A172 (cell line): ENCODE measurements at places on chromosomes 12 and 14.

DNA sequence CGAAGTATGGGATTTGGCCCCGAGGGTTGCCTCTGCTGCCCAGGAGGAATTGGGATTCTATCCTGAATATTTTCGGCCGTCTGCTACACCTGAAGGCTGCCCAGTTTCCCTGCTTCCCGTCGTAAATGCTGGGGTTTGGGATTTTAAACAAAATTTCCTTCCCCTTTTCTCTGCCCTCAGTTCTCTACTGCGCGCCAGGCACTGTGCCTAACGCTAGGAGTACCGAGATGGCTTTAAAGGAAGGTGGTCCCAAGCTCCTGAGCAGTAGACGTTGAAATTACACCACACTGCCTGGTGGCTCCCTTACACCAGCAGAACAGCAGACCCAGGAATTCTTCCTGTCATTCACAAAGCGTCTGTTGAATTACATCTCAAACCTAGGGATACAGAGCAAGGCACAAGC is 566 bp upstream of the PRDM4 start:
- DNase-seq: no peak

GRCh38 chr12:112096667-112097066 is 11.9 kb downstream of the NAA25 start:
- DNase-seq: peak; percentile 59

- DNase-seq: no peak
Measured at GRCh38 chr14:41385797-41386196, 220.9 kb upstream of the LRFN5 start.

DNA sequence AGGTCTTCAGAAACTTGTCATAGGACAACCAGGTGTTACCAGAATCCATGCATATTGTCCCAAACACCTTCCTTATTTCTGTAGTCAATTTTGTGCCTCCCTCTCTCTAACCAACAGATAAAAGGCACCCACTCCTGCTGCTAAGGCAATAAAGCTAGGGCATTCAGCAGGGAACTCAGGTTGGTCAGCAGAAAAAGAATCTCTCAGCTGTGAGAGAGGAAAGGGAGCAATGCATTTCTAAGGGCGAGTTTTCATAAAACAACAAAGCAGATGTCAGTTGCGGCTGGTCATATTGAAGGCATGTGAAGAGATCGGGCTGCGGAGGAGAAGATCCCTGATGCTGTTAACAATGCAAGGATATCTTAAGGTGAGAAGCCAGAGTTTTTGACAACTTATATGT is 7.4 kb upstream of the POU6F1 start:
- no peak for DNase-seq

- DNase-seq: no peak
Measured at GRCh38 chr14:63650256-63650952, 8.7 kb upstream of the WDR89 start.

GRCh38 chr12:104347374-104348075 is 44.0 kb downstream of the EID3 start:
- no peak for DNase-seq

DNA sequence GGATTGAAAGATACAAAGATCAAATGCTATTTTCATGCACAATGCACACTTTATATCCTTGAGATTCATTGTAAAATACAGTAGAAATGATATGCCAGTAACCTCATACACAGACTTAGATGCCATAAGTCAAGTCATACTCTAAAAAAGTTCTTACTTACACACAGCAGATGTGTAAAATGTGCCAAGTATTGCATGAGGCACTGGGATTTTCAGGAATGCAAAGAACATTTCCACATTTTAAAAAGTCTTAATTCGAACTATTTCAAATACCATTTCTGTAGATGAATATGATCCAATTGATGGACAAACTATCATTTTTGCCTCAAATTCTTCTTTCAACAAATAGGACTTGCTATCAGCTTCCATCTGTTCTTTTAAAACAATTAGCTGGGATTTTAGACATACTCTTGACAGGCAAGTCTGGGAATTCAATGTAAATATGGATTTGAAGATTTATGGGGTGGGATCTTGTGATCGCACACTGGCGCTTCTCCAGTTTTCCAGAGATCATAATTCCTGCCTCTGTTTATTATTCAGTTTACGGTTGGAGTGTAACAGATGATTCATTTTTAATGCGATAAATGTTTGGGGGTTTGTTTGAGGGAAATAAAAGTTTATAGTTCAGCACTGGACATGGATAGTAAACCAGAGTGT is 183.8 kb downstream of the PAX9 start:
- DNase-seq: no peak

DNA sequence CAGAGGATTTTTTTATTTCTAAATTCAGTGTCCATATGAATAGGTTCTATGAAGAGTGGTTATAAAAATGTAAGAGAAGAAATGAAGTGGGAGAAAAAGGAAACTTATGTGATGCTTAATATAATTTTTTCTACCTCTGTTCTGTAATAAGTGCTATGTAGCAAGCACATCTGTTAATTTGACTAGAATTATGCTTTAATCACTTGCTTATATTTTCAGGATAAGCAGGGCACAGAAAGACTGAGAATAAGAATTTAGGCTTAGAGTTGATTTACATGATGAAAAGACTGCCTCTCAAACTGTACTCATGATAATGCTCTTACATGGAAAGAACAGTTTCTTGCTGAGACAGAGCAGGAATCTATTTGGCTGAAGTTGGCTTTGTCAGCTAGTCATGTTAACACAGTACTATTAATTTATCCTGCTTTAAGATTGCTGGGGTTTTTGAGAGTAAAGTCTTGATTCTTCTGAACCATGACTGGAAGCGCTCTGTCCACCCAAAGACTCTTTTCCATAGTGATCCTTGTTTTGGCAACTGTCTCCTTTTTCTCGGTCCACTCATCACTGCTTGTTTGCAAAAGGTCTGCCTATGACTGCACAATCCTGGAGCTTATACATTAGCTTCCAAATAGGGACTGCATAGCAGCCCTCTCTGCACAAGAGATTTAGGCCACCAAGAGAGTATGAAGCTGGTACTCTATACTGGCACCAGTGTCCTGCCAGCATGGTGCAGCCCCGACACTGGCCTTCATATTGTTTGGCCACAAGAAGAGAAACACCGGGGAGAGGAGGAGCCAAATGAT is 98.8 kb downstream of the AKAP6 start:
- DNase-seq: no peak

DNA sequence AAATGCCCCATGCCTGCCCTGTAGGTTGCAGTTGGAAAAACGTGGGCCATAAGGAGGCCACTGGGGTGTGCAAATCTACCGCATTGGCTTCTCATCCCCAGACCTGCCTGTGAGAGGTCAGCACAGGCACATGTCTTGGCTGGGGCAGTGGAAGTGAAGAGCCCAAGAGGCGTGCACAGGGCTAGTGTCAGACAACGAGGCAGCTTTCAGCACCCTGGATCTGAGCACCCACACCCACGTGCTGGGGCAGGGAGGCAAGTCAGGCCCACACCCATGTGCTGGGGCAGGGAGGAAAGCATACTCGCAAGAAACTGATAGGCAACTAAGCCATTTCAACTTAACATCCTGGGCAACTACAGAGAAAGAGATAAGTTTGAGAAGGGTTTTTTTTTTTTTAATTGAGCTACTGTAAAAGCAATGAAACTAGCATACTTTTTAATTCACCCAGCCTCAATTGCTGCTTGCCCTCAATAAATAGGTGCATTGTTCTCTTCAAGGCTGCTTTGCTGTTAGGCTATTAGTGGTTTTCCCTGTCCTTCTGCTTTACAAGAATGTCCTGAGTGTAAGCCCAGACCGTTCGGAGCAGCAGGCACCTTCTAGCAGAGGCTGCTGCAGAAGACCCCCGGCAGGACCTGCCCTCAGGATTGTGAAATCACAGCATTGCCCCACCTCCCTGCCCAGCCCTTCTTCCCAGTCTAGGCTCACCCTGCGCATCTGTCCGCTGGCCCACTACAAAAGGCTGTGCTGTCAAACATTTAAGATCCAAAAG is 355.3 kb upstream of the FKBP4 start:
- DNase-seq: no peak

DNA sequence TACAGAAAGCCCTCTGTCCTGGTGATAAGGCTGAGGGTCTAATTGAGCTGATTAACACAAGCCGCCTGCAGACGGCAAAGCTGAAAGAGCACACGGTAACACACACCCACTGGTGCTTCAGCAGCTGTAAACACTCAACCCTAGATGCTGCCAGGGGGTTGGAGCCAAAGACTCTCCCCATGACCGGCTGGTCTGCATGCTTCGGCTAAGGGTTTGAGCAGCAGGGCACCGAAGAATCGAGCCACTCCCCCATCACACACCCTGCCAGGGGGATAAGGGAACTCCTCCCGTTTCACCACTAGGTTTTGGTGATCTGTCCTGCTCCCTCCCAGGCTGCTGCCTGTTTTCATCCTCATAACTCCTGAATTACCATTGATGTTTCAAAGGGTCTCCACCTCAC is 141.0 kb upstream of the OVCH1 start:
- DNase-seq: no peak

DNA sequence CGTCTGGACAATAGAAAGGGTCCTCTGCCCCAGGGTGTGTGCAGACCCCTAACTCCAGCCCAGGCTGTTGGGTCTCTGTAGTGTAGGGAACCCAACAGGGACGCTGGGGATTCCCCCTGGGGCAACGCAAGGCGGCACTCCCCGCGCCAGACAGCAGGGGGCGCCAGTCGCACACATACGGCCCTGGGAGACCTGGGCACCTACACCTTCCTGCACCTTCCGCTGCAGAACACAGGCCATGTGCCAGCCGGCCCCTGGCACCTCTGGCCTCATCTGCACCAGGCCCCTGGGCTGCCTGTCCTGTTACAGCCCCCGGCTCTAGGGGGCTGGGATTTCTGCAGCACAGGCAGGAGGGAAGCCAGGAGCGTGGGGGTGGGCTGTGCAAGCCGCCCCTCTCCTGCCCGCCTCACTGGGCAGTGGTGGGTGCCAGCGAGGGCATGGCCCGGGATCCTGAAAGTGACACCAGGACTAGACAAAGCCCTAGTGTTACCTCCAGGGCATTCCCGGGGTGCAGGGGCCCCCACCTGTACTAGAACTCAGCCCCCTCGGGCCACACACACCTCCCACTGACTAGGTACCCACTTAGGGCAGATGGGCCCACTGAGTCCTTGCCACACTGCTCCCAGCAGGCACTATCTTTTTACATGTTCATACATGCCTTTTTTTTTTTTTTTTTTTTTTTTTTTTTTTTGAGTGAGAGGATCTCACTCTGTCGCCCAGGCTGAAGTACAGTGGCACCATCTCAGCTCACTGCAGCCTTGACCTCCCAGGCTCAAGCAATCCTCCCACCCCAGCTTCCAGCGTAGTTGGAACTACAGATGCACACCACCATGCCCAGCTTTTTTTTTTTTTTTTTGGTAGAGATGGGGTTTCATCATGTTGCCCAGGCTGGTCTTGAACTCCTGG is 37.5 kb downstream of the CCNK start:
- DNase-seq: peak; percentile 41

- peak; percentile 23 for DNase-seq
Measured at GRCh38 chr14:100263141-100263540, 24.2 kb downstream of the YY1 start.

- no peak for DNase-seq
Measured at GRCh38 chr12:24803430-24804245, 145.3 kb downstream of the BCAT1 start.

- DNase-seq: peak; percentile 8
Measured at GRCh38 chr14:42198010-42198409, 591.3 kb downstream of the LRFN5 start.

DNA sequence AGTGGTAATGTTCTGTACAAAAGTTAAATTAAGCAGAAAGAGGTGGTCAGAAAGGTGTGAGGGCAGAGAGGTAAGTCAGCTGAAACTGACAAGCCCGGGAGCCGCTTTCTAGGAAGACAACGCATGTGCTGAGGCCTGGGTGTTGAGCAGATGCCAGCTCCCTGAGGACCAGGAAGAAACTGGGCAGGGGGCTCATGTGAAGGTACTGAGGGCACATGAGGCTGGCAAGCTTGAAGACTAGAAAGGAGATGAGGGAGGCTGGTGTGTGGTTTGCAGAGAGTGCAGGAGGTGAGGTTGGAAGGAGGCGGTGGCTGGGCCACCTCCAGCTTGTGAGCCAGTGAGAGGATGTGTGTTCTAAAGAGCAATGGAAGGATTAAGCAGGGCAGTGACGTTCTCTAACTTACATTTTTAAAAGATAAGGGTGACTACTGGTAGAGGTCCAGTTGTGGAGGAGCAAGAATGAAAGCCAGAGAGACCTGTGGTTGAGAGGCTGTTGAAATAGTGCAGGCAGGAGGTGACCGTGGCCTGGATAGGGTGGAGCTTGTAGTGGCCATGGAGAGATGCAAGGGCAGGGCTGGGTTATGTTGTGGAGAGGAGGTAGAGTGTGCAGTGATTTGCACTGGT is 29.1 kb downstream of the ZNF664 start:
- no peak for DNase-seq

DNA sequence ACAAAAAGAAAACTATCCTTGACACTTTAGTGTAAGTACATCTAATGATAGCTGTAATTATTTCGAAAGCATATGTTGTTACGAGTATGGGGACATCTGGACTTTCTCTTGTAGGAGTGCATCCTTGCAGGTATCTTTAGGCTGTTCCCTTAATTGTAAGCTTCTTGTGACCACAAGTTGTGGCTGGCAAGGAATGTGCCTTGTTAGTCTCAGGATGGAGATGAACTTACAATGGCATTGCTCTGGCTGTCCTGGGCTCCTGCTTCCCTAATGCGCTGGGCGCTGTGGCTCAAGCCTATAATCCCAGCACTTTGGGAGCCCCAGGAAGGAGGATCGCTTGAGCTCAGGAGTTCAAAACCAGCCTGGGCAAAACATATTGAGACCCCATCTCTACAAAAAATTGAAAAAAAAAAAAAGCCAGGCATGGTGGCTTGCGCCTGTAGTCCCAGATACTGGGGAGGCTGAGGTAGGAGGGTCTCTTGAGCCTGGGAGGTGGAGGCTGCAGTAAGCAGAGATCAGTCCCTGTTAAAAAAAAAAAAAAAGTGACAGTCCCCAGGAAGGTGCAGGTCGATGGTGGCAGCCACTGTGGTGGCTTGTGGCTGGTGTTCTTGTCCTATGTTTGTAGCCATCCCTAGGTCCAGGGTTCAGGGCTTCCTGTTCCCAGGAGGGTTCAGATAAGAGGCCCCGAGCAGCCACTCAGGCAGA is 23.7 kb upstream of the PPP1R13B start:
- no peak for DNase-seq

DNA sequence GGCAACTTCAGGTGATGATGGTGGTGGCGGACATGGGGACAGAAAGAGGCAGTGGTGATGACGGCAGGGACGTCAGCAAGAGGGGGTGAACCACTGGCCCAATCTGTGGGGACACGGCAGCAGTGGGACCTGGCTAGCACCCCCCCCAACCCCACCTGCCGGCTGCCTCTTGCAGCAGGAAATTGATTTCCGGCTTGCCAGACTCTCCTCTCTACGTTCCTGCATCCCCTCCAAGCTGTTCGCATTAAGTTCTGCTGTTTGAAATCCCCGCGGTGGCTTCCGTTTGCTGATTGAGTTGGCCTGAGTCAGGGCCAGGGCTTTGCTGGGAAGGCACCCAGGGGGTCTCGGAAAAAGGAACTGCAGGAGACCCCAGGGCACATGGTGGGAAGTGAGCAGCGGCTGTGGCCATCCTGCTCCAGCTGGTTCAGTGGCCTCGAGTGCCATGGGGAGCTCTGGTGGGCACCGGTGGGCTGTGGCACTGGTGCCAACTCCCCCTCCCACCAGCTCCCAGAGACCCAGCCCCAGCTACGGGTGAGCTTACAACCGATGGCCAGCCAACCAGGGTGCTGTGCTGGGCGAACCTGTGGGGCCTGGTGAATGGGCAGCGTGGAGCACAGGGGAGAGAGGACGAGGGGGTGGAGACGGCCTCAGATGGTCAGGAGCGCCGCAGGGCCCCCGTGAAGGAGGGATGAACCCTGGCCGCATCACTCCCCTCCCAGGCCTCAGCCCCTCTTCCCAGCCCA is 14.6 kb upstream of the NUDT14 start:
- no peak for DNase-seq
